ENCODE measurements at places on chromosomes 2 and 18. TPM values are rescaled to one million over a fixed set of nuclear protein-coding genes. Genes with fewer than 3 reads are reported as not detected.

The PDCD1 gene
- total RNA-seq, result 0.38 TPM

The SFTPB gene
- total RNA-seq, result not detected

DNA sequence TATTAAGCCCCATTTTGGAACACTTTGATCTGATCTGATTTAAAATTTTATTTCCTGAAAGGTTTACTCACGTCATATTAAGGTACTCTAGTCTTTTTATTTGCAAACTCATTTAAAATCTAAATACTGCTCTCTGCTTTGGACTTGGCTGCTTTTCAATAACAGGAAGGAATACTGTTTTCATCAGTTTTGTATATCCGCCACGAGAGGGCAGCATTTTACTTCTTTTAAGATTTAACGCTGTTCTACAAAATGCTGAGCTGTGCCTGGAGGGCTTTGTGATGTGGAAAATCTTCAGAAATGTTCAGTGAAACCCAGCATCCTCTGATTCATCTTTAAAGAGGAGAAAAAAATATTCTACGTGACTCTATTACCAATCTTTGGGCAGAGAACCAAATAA is 37.5 kb upstream of the SLC38A11 start:
- DNase-seq, result peak; percentile 90
- no peak overlapping the region for H3K27ac ChIP-seq
- H3K4me1 ChIP-seq, result no peaks in the 10 kb centered on the region
- H3K4me3 ChIP-seq, result no peak overlapping the region

DNA sequence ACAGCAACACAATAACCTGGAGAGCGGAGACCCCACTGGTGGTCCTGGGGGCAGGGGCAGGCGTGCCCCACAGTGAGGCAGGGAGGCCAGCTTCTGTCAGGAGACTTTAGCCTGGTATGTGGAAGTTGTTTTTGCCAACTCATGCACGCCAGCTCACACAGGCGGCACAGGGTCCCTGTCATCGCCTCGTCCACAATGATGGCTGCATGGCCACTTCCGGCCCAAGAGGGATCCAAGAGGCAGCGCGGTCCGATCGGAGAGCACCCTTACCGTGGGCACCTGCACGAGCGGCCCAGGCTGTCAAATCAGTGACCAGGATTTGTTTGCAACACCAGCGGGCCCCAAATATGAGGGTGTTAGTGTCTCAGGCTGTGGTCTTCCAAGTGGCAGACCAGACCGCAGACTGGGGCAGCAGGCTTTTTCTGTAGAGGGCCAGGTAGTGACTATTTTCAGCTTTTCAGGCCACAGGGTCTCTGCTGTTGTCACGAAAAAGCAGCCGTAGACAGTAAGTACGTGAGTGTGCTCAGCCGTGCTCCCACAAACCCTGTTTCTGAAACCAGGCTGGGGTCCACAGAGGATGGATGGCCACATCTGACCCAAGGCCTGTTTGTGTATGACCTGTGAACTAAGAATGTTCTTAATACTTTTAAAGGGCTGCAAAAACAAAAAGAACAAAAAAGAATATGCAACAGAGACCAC is 21.2 kb downstream of the SNED1 start:
- no peaks in the 10 kb centered on the region for H3K27me3 ChIP-seq
- no peaks in the 10 kb centered on the region for H3K4me1 ChIP-seq
- no peaks in the 10 kb centered on the region for H3K36me3 ChIP-seq
- DNase-seq, result no peak
- no peak overlapping the region for H3K27ac ChIP-seq

The SLC19A3 gene
- total RNA-seq, result 9.1 TPM

DNA sequence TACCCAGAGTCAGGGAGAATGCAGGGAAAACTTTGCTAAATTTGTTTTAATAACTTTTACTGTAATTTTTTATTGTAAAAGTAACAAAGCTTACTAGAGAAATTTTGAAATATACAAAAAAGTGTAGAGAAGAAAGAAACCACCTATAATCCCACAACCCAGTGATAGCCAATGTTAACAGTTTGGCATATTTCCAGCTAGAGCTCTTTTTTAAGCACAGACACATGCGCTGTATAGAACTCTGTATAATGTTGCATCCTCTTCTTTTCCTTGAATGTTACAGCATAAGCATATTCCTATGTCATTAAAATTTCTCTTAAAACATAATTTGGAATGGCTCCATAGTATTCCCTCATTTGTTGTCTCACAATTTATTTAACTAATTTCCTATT is 37.4 kb upstream of the EPAS1 start:
- H3K36me3 ChIP-seq, result no peaks in the 10 kb centered on the region
- H3K27ac ChIP-seq, result no peak overlapping the region
- H3K4me3 ChIP-seq, result no peak overlapping the region

DNA sequence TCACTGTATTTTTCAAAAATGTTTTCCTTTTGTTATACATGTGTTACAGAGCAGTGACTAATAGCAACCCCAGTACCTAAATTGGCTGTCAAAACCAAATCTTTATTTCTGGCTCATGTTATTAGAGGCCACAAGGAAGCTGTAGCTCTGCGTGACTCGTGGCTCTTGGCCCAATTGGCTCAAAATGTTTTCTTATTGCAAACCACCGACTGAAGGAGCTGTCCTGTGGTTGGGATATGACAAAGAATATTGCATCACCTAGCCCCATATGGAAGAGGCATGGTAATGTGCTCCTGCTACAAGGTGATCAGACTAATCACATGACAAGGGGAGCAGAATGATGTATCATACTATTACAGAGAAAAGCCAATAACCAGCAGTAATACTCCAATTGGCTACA is 1058.5 kb downstream of the CBLN2 start:
- no peak overlapping the region for H3K27ac ChIP-seq
- no peaks in the 10 kb centered on the region for H3K27me3 ChIP-seq
- peaks cover 6% of the 10 kb centered on the region for H3K36me3 ChIP-seq
- no peak overlapping the region for H3K4me3 ChIP-seq
- no peaks in the 10 kb centered on the region for H3K4me1 ChIP-seq

GRCh38 chr2:200431996-200432705 is 77.7 kb downstream of the KCTD18 start:
- no peaks in the 10 kb centered on the region for H3K27me3 ChIP-seq
- H3K36me3 ChIP-seq, result no peaks in the 10 kb centered on the region
- DNase-seq, result no peak
- no peak overlapping the region for H3K4me3 ChIP-seq
- H3K27ac ChIP-seq, result no peak overlapping the region
- no peaks in the 10 kb centered on the region for H3K4me1 ChIP-seq

The MAIP1 gene
- total RNA-seq, result 36.0 TPM

- H3K27ac ChIP-seq, result no peak overlapping the region
- no peak for DNase-seq
- no peaks in the 10 kb centered on the region for H3K36me3 ChIP-seq
Observed at GRCh38 chr2:212494418-212495020, 44.1 kb downstream of the ERBB4 start.

GRCh38 chr2:130286983-130287655 is 55.6 kb upstream of the IMP4 start:
- H3K4me3 ChIP-seq, result no peak overlapping the region
- no peaks in the 10 kb centered on the region for H3K27me3 ChIP-seq
- H3K27ac ChIP-seq, result no peak overlapping the region
- no peak for DNase-seq
- H3K4me1 ChIP-seq, result no peaks in the 10 kb centered on the region

DNA sequence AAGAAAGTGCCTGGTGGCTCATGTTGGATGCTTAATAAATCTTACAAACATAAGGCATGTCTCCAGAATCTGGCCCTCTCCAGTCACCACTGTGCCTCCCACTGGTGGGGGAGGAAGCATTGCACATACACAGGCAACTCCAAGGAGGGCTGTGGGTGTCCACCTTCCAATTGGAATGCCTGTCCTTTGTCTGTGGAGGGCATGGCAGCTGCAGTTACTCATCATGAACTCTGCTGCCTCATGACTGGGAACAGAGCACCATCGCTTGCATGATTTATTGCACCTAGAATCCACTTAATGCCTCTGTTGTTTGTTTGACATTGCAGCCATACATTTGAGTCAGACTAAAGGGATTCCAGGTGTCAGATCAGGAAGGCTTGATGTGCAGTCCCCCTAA is 278.9 kb downstream of the PRKCE start:
- no peak overlapping the region for H3K27ac ChIP-seq
- no peak for DNase-seq

DNA sequence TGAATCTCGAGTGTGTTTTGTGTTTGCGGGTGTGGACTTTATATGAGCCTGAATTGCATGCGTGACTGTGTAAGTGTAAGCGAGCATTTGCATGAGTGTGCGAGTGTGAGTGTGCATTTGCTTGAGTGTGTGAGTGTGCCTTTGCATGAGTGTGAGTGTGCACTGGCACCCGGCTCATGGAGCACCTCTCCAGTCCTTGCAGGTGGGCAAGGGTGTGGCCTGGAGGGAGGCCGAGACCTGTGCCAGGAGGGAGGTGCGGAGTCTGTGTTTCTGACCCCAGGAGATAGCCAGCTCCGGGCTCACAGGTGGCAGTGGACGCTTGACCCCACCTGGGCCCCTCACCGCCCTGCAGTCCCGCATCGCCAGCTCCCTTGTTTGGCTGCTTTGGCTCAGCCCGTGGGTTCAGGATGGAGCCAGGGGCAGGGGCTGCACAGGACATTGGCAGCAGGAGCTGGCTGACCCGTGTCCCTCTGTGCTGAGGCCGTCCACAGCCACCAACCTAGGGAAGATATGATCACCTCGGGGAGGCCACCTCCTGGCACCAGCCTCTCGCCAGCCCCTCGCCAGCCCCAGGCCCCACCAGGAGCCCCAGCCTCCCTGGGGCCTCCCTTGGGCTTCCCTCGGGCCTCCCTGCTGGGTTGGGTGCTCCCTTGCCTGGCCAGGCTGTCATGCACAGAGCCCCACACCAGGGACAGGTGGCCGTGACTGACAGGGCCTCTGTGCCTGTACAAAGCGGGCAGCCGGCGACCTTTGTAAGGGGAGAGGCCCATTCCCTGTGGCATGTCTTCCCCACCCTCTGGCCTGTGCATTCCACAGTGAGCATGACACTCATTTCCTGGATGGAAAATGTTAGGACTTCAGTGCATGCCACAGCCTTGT is 81.6 kb downstream of the PTGR3 start:
- no peak overlapping the region for H3K27ac ChIP-seq
- no peak overlapping the region for H3K4me3 ChIP-seq
- H3K27me3 ChIP-seq, result no peaks in the 10 kb centered on the region
- H3K36me3 ChIP-seq, result no peaks in the 10 kb centered on the region

The RAD51AP2 gene
- total RNA-seq, result not detected

- H3K4me1 ChIP-seq, result no peaks in the 10 kb centered on the region
- H3K27me3 ChIP-seq, result no peaks in the 10 kb centered on the region
- H3K4me3 ChIP-seq, result no peak overlapping the region
- DNase-seq, result no peak
- H3K27ac ChIP-seq, result no peak overlapping the region
Observed at GRCh38 chr2:191489177-191489576, 188.8 kb upstream of the NABP1 start.
